ENCODE measurements at places on chromosomes 5 and 9.

DNA sequence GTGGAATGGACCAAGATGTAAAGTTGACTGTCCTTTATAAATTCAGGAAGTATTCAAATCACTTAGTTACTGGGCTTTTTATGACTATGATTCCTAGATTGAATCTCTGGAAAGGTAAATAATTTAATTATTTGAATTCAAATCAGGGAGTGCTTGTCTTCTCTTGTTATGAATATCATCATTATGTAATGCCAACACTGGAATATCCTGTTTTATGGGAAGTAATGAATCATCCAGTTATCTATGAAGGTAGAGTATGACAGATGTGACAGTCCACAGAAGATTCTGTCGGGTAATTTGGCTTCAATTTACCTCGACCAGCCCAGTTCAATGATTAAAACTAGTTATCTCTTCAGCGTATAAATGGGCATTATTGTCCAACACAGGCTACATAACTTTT lies 141.0 kb upstream of the NUDT12 start:
- no peak for DNase-seq

DNA sequence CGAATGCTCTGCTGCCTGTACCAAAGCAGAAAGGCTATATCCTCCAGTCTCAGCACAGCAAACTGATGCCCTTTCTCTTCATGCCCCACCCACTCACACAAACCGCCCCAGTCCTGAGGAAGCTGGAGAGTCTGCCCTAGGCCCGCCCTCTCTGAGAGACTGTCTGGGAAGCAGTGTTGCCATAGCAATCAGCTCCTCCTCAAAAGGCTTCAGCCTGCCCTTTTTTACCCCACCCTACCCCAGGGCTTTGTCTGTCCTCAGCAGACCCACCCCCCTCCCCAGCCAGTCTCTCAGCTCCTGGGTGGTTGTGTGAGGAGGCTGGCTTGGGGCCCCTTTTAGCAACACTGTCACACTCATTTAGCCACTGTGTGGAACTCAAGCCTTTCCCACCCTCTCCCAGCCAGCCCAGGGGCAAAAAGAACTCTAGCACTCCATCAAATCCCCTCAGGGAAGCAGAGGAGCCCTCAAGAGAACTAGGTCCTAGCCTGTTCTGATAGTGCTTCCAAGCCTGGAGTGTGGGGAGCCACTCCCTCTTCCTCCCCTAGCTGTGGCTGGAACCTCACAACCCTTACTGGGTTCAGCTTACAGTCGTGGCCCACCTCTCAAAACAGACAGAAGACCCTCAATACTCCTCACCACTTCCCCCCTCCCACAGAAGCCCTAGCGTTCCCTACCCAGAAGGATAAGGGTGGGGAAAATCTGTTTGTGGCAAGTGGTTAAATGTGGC lies 1.4 kb downstream of the ATOSB start:
- peak; percentile 82 for DNase-seq

DNA sequence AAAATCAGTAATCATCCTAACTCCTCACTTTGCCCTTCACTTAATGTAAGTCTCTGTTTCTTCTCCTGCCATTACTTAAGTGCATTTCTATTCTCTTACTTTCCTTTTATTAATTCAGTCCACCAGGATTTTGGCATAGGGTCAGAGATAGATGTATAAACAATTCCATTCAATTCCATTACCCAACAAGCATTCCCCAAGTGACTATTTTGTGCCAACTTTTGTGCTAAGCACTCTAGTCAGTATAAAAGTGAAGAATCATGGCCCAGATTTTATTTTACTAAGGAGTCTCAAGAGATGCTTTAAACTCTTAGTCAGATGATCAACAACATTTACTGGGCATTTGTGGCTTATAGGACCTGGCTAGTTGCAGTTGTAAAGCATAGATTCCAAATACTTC lies 159.3 kb downstream of the DMAC1 start:
- DNase-seq, result no peak

- DNase-seq, result no peak
These were observed 34.2 kb upstream of the IL7R start for GRCh38 chr5:35822511-35822910.

DNA sequence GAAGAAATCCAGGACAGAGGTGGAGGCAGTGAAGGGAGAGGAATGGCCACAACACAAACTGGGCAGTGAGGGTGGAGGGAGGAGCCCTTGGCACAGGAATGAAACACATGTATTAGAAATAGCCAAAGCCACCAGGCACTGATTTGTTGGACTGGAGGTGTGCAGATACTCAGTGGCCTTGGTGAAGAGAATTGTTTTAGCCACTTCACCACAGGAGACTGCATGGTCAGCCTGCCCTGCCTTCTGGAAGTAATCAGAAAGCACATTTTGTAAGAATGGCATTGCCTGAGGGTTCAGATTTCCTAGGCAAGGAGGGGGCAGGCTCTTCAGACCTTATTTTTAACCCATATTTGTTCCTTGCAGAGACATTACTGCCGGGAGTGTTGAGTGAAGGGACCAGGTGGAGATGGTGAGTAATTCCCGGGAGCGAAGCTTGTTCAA lies 2.2 kb downstream of the SGCD start:
- DNase-seq, result no peak

- no peak for DNase-seq
These were observed 890.5 kb upstream of the CTNND2 start for GRCh38 chr5:12794476-12795332.

DNA sequence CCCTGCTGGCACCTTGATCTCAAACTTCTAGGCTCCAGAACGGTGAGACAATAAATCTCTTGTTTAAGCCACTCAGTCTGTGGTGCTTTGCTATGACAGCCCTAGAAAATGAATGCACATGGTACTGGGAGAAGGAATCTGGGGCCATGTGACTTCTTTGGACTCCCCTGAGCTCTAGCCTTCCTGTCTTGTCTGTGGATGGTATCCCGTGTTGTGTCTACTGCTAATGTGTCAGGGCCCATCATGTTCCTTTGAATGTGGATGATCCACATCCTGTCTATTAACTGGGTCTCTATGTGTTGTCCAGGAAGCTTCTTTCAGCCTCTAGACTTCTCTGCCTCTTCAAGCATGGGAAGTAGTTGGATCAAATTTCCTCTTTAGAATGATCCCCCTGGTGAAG lies 25.1 kb downstream of the IL7R start:
- DNase-seq, result no peak

DNA sequence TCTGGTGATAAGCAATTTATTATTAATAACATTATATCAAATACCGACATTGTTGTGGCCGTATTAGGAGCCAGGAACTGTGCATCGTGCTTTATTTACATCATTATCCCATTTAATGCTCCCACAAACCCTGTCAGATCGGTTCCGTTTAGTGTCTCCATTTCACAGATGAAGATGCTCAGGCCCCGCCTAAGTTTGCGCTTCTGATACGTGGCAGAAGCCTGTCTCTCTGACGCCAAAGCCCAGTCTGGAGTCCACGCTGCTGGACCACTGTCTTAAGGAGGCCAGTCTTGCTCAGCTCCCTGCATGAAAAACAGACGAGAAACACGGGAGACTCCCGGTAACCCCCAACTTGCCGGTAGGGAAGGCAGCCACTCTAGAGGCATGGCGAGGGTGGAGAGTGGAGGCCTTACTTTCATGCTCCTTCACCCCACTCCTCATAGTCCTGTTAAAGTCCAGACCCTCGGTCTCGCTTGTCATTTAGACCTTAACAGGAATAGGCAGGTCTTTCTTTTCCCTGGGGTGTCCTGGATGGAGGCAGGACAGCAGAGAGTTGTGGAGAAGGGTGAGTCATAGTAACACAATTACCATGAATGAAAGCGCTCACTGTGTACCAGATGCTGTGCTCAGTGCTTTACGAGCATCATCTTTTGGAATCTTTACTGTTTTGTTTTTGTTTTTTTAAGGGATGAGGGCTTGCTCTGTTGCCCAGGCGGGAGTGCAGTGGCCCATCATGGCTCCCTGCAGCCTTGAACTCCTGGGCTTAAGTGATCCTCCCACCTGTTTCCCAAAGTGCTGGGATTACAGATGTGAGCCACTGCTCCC lies 872 bp downstream of the TXNDC15 start:
- peak; percentile 84 for DNase-seq

DNA sequence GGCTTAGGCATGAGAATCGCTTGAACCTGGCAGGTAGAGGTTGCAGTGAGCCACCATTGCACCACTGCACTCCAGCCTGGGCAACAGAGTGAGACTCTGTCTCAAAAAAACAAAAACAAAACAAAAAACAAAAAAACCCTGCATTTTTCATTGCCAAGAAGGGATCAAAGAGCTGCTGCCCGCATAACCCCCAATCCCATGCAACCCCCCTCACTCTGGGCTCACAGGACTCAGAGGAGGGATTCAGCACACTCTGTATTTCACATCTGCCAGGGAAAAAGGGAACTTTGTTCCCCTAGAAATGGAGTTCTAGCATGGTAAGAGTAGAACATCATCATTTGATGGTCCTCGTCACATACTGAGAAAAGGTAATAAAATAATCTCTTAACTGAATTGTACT lies 153.9 kb upstream of the GNA14 start:
- no peak for DNase-seq

DNA sequence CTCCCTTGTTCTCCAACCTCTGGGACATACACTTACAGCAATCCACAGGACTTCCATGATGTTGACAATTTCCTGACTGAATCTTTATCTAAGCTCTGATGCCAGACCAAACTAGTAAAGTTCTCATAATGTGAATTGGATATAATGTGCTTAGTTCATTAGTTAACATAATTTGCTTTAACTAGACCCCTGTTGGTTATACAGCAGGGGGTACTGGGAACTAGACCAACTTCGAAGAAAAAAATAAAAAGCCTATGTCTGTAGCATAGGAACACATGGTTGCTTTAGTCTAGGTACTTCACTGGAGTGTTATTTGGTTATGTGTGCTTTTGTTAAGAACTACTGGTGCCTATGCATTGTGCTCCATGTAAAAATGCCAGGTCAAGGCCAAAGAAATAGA lies 173.8 kb downstream of the ADAMTS6 start:
- no peak for DNase-seq

GRCh38 chr9:17349831-17350230 lies 215.0 kb downstream of the CNTLN start:
- DNase-seq, result no peak

DNA sequence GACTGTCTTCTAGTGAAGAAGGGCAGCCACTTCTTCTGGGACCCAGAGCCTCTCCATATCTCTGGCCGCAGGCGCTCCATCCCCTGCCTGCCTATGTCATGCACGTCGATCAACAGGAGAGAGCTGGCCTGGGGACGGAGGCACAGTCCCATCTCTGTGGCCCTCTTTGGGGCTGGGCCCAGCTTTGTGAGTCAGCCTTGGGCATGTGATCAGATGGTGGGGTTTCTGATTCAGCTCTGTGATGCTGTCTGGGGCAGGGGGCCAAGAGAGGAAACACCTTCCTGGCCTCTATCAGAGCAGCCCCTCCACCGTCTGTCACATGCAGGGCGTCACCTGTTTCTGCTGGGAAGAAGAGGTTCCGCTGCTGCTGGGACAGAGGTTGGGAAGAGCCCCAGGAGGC lies 72.6 kb downstream of the MVB12B start:
- no peak for DNase-seq

GRCh38 chr5:36743891-36744772 lies 132.4 kb upstream of the NIPBL start:
- DNase-seq, result no peak

- DNase-seq, result no peak
These were observed 105.3 kb upstream of the FCN2 start for GRCh38 chr9:134775081-134775951.

DNA sequence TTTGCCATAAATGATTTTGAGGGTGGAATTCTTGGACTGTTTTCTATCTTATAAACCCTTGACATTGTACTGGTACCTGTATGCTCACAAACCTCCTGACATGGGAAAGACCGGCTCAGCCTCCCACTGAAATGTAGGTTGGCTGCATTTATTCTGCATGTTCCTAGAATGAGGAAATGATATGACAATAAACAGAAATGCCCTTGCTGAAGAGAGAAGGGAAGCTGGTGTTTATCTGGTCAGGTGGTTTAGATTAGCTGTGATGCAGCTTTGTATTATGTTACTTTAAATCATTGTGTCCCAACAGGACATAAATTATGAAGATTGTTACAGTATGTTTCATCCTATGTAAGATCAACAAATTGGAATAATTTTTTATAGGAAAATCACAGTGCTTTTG lies 23.1 kb upstream of the CATSPER3 start:
- no peak for DNase-seq

GRCh38 chr9:5470122-5470521 lies 19.8 kb downstream of the CD274 start:
- no peak for DNase-seq

DNA sequence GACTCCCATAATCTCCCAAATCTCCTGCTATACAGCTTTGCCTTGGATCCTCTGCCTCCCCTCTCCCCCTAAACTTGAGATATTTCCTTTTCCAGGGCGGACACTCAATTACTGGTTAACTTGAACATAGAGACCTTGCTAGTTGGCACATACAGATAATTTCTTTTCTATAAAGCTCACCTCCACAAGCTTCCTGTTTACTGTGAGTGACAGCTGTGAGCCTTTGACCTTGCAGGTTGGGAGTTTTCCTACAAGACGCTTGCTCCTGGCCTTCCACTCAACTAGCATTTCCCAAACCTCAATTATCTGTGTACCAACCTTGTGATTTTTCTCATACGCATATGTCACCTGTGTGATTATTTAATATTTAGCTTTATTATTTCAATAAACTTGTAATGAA lies 114.5 kb downstream of the GNA14 start:
- no peak for DNase-seq

DNA sequence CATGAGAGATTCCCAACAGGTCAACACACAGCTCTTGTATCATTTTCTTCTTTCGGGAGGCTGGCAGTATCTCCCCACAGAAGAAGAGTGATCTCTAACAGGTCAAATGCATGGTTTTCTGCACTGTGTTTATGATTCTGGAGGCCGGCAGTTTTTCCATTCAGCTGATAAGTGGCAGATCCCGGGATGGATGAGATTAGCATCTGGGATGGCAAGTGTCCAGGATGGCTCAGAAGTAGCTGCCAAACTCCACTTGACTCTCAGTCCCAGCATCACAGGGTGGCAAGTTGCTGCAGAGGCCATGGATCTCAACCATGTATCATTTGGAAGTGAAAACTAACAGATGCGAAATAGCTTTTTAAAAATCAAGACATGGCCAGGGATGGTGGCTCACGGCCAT lies 97.8 kb upstream of the SLC44A1 start:
- no peak for DNase-seq

GRCh38 chr5:11329679-11330078 lies 568.6 kb upstream of the DAP start:
- no peak for DNase-seq
